ENCODE measurements at places on chromosomes 5 and 9.
A peak's percentile ranks its signal among the peaks of the same experiment; 100 is the strongest.

DNA sequence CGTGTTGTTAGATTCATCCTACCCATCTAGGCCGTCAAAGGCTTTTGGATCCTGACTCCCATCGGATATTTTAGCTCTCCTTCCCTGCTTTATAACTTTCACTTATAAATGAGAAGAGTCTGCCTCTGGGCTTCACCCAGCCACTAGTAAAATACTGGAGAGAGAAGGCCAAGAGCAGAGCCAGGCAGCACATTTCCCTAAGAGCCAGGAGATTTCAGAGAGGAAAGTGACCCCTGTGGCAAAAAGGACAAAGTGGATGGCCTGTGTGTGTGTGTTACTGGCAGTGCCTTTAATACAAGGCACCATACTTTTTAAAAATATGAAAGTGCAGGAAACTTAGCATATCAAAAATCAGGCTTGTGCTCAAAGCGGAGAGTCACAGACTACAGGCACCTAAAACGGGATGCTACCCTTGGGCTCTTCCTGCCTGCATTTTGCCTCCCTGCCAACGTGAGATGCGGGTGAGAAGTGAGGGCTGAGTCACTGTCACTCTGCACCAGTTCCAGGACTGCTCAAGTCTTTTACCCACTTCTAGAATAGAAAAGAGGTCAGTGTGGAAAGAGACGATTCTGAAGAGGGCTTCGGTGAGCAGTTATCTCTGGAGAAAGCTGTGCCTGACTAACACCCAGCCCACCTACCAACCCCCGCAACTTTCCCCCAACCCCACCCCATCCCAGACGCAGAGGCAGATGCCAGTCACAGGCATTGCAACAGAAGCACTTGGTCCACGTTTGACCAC, 15.9 kb downstream of the NFIL3 start:
- DNase-seq = no peak

- no peak for DNase-seq
Observed at GRCh38 chr5:97955450-97955849, 772.4 kb upstream of the RIOK2 start.

DNA sequence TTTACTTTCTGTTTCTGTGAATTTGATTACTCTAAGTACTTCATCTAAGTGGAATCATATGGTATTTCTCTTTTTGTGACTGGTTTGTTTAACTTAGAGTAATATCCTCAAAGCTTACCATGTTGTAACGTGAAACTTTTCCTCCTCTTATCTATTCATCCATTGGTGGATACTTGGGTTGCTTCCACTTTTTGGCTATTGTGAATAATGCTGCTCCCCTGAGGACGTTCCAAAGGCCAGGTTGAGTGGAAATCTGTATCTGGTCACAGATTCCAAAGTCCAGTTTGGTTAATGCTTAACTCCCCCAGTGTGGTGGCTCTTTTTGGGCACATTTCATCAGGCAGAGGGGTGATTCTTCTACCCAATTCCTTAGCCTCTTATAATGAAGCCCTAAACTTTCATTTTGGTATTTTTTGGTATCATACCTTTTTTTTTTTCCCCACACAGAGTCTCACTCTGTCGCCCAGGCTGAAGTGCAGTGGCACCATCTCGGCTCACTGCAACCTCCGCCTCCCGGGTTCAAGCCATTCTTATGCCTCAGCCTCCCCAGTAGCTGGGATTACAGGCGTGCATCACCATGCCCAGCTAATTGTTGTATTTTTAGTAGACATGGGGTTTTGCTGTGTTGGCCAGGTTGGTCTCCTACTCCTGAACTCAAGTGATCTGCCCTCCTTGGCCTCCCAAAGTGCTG, 65.4 kb downstream of the CMYA5 start:
- no peak for DNase-seq

- DNase-seq = no peak
Observed at GRCh38 chr5:14407051-14407450, 174.5 kb upstream of the OTULINL start.

DNA sequence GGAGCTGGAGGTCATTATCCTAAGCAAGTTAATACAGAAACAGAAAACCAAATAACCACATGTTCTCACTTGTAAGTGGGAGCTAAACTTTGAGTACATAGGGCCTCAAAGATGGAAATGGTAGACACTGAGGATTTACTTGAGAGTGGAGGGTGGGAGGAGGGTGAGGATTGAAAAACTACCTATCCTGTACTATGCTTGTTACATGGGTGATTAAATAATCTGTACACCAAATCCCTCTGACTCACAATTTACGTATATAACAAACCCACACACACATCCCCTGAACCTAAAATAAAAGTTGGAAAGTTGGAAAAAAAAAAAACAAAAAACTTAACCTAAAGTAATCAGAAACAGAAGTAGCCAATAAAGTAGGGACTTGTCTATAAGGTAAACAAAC, 48.8 kb upstream of the LARP1 start:
- no peak for DNase-seq

- no peak for DNase-seq
Observed at GRCh38 chr5:96628406-96628805, 33.8 kb upstream of the CAST start.

DNA sequence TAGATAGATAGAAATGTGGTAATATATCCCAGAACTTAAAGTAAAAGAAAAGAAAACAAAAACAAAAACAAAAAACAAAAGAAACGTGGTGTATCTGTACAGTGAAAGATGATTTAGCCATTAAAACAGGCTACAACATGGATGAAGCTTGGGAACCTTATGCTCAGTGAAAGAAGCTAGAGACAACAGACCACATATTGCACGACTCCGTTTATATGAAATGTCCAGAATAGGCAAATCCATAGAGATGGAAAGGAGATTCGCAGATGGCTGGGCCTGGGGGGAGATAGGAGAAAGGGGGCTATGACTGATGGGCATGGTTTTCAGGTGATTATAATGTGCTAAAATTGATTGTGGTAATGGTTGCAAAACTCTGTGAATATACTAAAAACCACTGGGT, 86.6 kb downstream of the ROR2 start:
- DNase-seq = no peak

DNA sequence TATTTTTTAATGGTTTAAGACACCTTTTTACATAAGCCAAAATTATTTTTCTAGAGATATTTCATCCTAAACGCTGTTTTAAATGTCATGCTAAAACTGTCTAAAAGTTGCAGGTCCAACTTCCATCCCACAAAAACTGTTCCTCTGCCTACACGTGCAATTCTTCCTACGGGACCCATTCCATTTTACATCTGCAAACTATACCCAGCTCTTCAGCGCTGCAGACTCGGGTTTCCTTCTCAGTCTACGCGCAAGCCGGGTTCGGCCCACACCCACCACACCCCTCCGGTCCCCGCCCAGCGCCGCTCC, 8.7 kb downstream of the RANBP6 start:
- no peak for DNase-seq

- no peak for DNase-seq
Observed at GRCh38 chr9:135929656-135930445, 22.5 kb upstream of the CAMSAP1 start.

GRCh38 chr9:81538890-81539289, 150.5 kb downstream of the TLE1 start:
- DNase-seq = no peak

- no peak for DNase-seq
Observed at GRCh38 chr9:81462801-81463200, 226.5 kb downstream of the TLE1 start.

- no peak for DNase-seq
Observed at GRCh38 chr5:149519601-149520000, 31.6 kb downstream of the CSNK1A1 start.

DNA sequence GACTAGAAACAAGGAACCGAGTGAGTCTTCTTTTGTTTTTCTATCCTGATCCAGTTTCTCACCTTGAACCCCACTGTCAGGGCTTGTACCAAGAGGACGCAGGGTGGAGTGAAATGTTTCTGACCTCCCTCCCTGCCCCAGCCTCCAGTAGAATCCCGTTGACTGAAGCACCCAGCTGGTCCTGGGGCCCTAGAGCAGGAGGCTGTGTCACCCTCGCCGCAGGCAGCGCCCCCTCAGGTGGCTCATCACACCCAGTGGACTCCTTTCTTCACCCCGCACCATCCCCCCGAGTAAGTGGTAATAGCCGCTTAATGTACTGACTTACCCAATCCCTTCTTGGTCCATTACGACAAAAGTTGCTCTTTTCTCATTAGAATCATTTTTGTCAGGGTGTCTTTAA, 53.8 kb downstream of the MVB12B start:
- DNase-seq = no peak

DNA sequence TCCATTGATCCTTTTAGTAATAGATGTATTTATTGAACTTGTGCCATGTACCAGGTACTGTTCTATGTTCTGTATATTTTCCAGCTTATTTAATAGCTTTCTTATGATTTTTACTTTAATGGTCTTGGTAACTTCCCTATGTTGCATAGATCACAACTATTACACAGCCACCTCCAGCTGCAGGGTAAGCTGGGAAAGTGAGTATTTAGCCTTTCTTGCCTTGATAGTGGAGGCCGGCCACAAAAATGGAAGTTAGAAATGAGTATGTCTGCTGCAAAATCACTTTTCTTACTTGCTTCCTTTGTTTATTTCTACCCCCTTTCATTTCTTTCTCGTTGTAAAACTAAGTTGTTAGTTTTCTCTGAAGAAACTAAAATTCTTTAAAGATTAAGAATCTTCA, 43.1 kb upstream of the ANKDD1B start:
- no peak for DNase-seq

GRCh38 chr5:133189881-133190280, 138.1 kb downstream of the HSPA4 start:
- no peak for DNase-seq

GRCh38 chr5:5270958-5271785, 131.0 kb downstream of the ADAMTS16 start:
- peak; percentile 28 for DNase-seq
